ENCODE measurements at places on chromosomes 12 and 14.
A peak's percentile ranks its signal among the peaks of the same experiment; 100 is the strongest.

DNA sequence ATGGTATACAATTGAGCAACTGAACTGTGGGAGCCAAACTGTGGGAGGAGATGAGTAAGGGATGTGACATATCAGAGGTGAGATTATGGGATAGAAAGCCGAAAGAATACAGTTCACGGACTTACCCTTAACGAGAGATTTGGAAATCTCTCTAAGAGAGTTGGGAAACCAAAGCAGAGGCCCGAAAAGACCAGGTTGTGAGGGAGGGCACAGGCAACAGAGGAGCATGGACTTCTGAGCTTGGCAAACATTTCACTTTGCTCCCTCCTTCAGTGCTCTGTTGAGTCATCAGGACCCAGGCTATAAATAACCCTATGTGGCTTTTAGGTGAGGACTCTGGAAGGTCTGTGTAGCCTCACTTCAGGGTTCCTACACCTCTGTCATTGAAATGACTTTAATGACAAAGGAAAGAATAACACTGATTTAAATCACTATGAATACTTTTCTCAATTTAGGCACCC lies 120.6 kb downstream of the TGFB3 start:
- no peak for DNase-seq

- peak; percentile 13 for DNase-seq
Measured at GRCh38 chr12:19574601-19575000, 135.3 kb downstream of the AEBP2 start.

DNA sequence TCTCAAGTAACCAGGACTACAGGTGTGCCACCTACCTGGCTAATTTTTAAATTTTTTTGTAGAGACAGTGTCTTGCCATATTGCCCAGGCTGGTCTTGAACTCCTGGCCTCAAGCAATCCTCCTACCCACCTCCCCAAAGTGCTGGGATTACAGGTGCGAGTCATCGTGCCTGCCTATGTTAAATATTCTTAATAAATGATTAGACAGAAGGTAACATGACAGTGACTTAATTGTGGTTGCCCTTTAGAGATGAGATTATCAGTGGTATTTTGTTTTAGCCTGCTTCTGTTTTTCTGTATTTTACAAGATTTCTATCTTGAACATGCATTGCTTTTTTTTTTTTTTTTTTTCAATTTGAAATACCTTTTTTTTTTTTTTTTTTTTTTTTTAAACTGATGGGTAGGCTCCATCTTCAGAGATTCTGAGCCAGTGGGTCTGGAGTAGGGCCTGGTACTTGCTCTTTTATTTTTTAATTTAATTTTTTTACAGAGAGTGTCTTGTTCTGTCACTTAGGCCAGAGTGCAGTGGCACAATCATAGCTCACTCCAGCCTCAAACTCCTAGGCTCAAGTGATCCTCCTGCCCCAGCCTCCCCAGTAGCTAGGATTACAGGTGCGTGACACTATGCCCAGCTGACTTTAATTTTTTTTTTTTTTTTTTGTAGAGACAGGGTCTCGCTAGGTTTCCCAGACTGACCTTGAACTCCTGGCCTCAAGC lies 88.4 kb downstream of the BORCS5 start:
- no peak for DNase-seq

GRCh38 chr14:63224196-63224595 lies 20.0 kb downstream of the RHOJ start:
- DNase-seq = no peak

DNA sequence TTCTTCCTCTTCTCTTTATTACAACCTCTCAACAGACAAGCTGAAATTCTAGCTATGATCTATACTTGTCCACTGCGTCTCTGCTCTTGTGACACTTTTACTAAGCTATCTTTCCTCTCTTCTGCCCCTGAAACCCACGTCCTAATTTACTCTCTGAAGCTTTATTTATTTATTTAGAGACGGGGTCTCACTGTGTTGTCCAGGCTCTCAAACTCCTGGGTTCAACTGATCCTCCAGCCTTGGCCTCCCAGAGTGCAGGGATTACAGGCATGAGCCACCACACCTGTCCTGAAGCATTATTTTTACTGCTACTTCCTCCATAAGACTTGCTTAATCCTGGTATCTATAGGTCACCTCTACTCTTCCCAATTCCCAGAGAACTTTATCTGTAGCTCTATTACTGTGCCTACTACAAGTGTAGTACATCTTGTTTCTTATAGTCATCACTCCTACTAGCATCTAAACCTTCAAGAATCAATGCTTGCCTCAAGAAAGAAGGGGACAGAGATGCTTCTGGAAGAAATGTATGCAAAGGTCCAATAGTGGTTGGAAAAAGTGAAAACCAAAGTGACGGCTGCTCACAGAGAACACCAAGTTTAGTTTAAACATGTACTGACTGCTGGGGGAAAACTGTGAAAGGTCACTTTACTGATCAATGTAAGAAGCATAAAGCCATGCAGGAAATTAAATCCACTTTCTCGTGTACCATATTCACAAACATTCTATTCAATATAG lies 61.3 kb downstream of the MED13L start:
- no peak for DNase-seq

GRCh38 chr12:123767613-123768012 lies 5.5 kb downstream of the DNAH10 start:
- DNase-seq = no peak

DNA sequence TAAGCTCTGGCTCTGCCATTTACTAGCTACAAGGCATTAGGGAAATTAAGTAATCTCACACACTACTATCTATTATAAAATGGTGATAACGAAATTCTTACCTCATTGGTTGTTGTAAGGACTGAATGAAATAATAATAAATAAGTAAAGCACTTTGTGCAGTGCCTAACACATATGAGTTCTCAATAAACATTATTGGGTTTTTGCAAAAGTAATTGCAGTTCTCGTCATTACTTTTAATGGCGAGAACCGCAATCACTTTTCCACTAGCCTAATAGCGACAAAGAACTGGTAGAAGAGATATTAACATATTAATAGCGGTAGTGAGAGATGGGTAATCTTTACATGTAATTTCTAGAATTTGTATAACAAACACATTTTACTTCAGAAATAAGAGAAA lies 9.2 kb downstream of the KRT77 start:
- no peak for DNase-seq

- no peak for DNase-seq
Measured at GRCh38 chr12:132116709-132117557, 27.2 kb downstream of the DDX51 start.

DNA sequence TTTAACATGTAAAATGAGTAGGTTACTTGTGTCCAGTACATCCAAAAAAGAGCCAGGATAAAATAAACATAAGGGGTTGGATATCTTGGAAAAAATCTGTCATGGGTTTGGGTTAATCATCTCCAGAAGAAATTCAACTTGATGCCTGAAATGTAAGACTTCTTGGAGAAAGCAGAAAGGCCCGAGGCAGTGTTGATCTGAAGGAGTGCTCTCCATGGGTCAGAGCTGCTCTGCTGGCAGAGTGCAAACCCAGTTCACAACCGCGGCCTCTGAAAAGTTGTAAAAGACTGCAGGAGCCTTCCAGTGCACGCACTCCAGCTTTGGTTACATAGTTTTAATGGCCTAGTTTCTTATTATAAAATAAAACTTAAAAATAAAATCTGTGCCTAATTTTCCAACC lies 97.3 kb upstream of the ALX1 start:
- no peak for DNase-seq
